ENCODE measurements at places on chromosomes 4 and X.

- DNase-seq = no peak
These were observed 11.9 kb downstream of the SULT1E1 start for GRCh38 chr4:69848028-69848427.

DNA sequence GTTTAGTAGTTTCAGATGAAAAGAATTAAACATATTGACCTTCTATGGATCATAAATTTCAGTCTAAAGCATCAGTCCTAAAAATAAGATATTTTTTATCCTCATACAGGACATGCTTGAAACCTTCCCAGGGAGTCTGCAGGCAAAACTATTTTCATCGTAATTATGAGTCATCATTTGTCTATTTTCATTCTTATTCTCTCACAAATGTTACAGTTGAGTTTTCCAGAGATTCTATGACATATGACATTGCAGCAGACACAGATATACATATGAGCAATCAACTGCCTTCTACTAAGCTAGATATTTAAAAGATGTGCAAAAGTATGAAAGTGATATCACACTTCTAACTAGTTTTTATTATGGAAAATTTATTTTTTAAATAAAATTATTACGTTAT, 398.0 kb downstream of the MAGEB5 start:
- DNase-seq = no peak

DNA sequence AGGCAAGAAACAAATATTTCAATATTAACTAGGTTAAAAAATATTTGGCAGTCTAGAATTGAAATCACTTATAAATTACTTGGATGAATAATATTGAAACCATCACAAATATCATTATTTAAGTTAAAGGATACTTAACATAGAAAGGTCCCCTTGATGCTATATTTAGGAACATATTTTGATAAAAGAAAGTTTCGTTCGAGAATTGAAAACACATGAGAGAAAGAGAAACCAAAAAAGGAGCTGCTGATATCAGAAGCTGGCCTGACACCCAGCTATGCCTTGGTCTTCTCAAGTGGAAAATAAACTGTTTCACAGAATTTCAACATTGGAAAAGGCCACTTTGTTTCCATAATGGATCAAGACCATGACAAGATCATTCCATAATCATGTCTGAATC, 762.4 kb downstream of the DMD start:
- DNase-seq = no peak

DNA sequence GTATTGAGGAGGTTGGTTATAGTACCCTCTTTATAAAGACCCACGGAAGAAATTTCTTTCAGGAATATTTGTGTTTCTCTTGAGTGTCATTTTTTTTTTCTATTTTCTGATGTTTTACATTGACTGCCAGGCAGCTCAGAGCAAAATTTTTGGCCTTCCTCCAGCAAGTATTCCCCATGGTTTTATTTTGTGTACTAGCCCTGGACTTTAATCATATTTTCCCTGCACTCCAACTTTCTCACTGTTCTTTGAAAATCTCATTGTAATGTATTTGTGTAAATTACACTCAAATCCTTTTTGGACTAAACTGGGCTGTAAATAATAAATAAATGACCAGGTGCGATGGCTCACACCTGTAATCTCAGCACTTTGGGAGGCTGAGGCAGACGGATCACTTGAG, 45.6 kb upstream of the USP46 start:
- DNase-seq = no peak

DNA sequence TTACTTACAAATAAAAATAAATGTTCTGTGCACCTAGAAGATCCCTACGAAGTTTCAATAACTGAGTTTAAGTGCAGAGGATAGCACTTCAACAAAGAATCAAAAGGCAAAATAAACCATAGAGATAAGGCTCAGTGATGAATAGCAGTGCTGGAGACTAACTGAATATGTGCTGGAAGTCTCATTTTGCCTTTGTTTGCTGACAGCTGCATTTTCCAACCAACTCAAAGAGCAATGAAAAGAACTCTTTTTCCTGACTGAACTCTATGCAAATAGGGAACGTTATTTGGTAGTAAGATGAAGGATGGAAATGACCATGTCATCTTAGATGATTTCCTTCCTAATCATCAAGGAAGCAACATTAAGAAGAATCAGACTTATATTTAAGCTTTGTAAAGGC, 32.7 kb upstream of the ADH7 start:
- no peak for DNase-seq

GRCh38 chr4:43277003-43277402, 384.5 kb downstream of the GRXCR1 start:
- DNase-seq = no peak

DNA sequence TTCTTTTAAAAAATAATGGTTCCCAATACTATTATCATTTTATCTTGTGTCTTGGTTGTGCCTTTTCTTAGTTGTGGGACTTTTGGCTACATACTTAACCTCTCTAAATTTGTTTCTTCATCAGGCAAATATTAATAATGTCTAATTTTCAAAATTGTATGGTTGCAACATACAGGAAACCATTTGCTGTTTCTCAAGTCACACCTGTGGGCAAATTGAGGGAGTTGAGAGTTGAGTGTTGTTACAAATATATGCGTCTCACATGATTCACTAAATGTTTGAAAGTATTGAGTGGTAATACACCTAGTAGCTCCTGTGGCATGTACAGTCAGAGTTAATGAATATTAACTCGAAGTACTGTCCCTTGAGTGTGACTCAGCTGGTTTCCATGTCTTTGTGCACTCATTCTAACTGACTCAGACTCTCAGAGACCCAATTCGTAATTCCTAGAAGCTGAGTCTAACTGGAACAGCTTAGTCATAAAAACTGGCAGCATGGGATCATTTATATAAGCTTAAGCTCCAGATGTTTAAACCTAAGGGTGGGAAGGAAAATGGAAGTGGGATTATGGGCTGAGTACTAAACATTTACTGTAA, 802.4 kb downstream of the TRIML1 start:
- no peak for DNase-seq

- no peak for DNase-seq
These were observed 126.5 kb downstream of the LRBA start for GRCh38 chr4:150888625-150889024.

DNA sequence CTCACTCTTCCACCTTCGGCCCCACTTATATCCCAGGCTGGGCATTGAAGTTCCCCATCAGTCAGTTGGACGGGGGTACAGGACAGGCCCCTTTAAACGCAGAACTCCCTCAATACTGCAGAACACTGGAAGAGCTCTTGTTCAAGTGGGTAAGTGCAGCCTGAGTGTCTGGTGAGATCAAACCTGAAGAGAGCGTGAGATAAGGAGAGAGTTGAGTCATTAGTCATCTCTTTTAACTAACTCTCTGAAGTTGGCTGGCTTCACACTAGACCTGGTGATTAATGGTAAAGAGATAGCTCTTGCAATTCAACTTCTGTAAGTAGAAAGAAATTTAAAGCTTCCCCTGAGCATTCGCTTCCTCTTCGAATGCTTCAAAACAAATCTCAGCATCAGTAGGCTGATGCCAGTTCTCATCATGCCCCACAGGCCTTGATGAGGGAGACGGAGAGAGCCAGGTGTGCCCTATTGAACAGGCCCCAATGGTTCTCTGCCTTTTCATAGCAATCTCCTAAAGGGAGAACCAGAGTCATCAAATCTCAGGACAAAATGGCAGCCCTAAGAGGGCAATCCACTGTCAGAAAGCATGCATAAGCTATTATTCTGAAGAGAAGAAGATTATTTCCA, 41.0 kb upstream of the JADE1 start:
- DNase-seq = no peak

GRCh38 chr4:124863040-124863545, 150.6 kb upstream of the ANKRD50 start:
- DNase-seq = no peak

GRCh38 chrX:8345473-8345872, 119.2 kb upstream of the VCX3B start:
- DNase-seq = no peak

GRCh38 chrX:141903400-141904155, at the start of gene MAGEC1:
Gene MAGEC1 (plus strand): TSS chrX:141903894. CDS start chrX:141905073, 1,179 bp downstream.
- DNase-seq = no peak

GRCh38 chr4:47831026-47831679, 6.7 kb downstream of the CORIN start:
- no peak for DNase-seq

DNA sequence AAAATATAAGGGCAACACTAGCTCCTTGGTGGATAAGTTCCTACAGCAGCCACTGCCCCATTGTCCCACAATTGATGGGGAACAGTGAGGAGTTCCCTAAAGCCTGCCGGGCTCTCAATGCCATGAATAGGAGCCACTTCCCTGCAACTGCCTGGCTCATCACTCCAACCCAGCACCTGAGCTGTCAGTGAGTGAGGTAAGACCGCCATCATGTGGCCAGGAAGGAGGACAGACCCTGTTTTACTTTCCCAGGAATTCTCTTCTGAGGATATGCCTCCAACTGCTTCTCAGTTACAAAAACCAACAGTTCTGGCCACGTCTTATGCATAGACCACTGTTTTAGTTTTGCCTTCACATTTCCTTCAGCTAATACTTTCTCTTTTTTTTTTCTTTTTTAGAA, 45.5 kb downstream of the SRPX start:
- DNase-seq = no peak

GRCh38 chr4:146340798-146341197, 126.5 kb downstream of the REELD1 start:
- DNase-seq = no peak

GRCh38 chr4:55658657-55659056, 22.6 kb upstream of the NMU start:
- no peak for DNase-seq

- peak; percentile 65 for DNase-seq
These were observed 4.5 kb upstream of the CXCR3 start for GRCh38 chrX:71622576-71623450.

- DNase-seq = no peak
These were observed 239.3 kb downstream of the GRIA2 start for GRCh38 chr4:157459785-157460184.

DNA sequence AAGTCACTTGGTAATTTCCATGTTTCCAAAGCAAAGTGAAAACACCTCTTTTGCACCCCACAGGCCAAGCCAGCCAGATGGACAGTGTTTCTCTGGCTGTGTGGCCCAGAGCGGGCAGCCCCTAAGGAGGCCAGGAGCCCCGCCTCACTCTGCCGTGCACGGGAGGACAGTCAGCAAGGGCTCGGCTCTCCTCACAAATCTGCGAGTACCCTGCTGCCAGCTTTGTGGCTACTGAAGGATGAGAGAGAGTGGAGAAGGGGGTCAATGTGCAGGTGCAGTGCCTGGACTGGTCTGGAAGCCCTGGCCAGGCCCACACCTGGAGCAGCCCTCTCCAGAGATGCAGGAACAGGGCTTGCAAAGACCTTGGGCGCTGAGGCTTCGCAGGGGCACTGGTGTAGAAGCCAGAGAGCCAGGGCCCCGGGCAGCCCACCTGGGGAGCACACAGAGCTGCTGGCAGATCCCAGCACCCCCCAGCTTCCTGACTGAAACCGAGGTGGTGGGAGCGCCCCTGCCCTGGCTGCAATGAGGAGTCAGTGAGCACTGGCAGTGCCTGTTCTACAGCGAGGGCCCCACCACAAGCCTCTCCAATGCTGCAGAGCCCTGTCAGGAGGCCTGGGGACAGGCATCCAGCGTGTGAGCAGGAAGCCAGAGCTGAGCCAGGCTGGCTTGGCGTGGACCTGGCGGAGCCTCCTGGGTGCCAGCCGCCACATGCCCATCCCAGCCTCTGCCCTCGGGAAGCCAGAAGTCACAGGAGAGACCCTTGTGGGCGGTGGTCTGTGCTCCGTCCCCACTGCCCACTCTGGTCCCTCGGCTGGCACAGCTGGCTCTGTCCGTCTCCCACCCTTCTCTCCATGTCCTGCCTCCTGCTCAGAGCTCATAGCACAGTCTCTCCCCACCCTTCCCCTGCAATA, 3.9 kb downstream of the SPON2 start:
- no peak for DNase-seq

GRCh38 chr4:25174674-25175073, 14.4 kb upstream of the SEPSECS start:
- DNase-seq = no peak

GRCh38 chrX:143623657-143624056, 12.2 kb downstream of the SLITRK4 start:
- no peak for DNase-seq

DNA sequence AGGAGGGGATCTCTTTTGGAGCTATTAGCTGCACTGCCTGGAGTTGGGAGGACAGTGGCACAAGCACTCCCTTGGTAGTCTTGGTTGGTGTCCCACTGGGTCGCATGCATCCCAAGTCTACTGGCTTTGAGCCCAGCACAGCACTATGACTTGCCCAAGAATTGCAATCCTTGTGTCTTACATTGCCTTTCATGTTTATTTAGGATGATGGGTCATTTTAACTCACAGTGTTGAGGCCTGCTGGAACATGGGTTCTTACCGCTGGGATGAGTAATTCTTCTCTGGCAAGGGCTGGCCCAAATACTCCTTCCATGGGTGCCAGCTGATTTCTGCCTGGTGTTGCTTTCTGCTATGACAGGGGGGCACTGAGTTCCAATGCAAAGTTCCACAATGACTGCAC, 185.5 kb downstream of the TEX13C start:
- DNase-seq = no peak

DNA sequence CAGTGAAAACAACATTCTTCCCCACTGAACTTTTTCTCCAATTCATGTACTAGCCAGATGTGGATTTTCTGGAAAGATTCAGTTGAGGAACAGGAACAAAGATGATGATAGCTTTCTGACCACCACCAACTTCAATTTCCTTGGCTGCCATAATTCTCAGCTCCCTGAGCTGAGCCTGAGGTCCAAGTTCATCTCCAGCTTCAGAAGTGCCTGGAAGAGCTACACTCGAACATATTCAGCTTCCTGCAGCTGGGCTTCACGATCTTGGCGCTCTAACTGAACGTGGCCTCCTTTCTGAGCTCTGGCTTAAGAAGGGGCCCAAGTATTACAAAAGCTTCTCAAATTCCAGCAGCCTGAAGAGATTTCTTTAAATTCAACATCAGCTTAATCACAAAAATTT, 83.9 kb downstream of the QDPR start:
- DNase-seq = no peak

DNA sequence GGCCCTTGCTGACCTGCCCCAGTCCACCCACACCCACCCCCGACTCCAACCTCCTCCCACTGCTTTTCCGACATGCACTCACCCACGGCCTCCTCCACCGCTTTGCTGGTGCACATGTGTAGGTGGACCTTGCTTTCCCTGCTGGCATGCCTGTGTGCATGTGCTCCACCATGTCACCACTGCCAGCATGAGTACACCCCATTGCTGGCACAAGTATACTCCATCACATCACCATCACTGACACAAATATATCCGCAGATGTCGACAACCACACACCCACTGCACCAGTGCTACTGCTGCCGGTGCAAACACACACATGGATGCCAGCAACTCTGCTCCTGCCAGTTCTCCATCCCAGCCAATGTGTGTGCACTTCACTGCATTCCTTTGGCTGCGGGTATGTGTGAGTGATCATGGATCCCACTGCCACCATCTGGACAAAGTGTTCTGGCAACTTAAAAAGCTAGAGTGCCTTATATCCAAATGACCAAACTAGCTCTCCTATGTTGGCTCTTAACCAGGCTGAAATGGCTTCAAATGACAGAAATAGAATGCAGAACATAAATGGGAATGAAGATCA, 1072.3 kb downstream of the RAPGEF2 start:
- no peak for DNase-seq

- DNase-seq = no peak
These were observed 150.9 kb downstream of the SHOX start for GRCh38 chrX:781224-782204.

- no peak for DNase-seq
These were observed 6.9 kb upstream of the BBS7 start for GRCh38 chr4:121877041-121877773.

- DNase-seq = no peak
These were observed 24.4 kb downstream of the PLAC1 start for GRCh38 chrX:134633832-134634231.

GRCh38 chr4:25654971-25655963, at the start of gene SLC34A2:
Gene SLC34A2 (plus strand): TSS chr4:25655851. CDS start chr4:25662501, 6,650 bp downstream.
- DNase-seq = no peak

GRCh38 chr4:113302051-113302450, 252.6 kb downstream of the ANK2 start:
- no peak for DNase-seq

Data from T-helper 9 cell (primary cell).